ENCODE measurements at places on chromosomes 2 and 18. TPM values are rescaled to one million over a fixed set of nuclear protein-coding genes. Genes with fewer than 3 reads are reported as not detected.

Gene ERMN
- not detected for total RNA-seq

Gene SLC5A7
- not detected for total RNA-seq

Gene TMEM214
- total RNA-seq, result 20.5 TPM

Gene MERTK
- 7.8 TPM for total RNA-seq

Gene MATN3
- total RNA-seq, result 1.4 TPM

Gene PJVK
- 0.30 TPM for total RNA-seq

Gene DCC
- under 0.01 TPM for total RNA-seq

Gene SERPINB7
- total RNA-seq, result 0.30 TPM

Gene SESTD1
- total RNA-seq, result 21.8 TPM

Gene GKN2
- not detected for total RNA-seq

Gene ANKRD29
- total RNA-seq, result not detected

Gene SERPINB3
- total RNA-seq, result not detected

Gene SLC16A14
- 0.46 TPM for total RNA-seq

Gene RESP18
- not detected for total RNA-seq

Gene PIKFYVE
- 28.4 TPM for total RNA-seq

Gene ALLC
- total RNA-seq, result not detected

Gene PARD3B
- total RNA-seq, result 5.8 TPM

Gene NOL4
- total RNA-seq, result not detected

Gene FN1
- 1,607 TPM for total RNA-seq

Gene TSPYL6
- not detected for total RNA-seq

Gene SGPP2
- not detected for total RNA-seq

Gene GALNT13
- total RNA-seq, result under 0.01 TPM

Gene DNAJC5G
- not detected for total RNA-seq

Gene ERBB4
- under 0.01 TPM for total RNA-seq

Gene SCG2
- total RNA-seq, result 0.15 TPM

Gene PSMA8
- total RNA-seq, result not detected
